ENCODE measurements at places on chromosomes 16 and 17. TPM values are rescaled to one million over a fixed set of nuclear protein-coding genes. Genes with fewer than 3 reads are reported as not detected.

- DNase-seq, result no peak
Measured at GRCh38 chr16:10943064-10943353, 741 bp upstream of the DEXI start.

- no peak for DNase-seq
Measured at GRCh38 chr16:473046-474043, 47.9 kb downstream of the RAB11FIP3 start.

Gene CHRNE
- total RNA-seq, result 0.52 TPM

GRCh38 chr17:43125967-43126910 lies 1.1 kb upstream of the BRCA1 start:
- no peak for DNase-seq

Gene TLCD2
- 4.3 TPM for total RNA-seq

Gene KRT27
- total RNA-seq, result not detected

DNA sequence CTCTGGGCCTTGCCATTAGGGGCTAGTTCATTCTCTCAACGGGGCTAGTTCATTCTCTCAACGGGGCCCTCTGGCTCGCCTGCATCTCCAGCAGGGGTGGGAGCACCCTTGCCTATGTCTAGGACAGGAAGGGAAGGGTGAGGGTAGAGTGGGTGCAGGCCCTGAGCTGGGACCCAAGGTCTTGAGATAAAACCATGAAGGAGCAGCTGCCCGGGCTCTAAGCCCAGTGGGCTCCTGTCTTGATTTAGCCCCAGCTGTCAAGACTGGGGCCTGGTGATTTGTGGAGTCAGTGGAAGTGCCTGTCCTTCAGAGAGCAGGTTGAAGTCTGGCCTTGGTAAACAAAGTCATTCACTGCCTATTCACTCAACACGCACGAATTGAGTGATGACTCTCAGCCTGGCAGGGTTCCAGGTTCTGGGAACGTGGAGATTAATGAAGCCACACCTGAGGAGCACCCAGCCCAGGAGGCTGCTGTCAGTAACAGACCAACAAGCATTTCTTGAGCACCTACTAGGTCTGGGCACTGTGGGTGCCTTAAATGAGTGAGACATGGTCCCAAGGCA lies 35.4 kb downstream of the WNT3 start:
- no peak for DNase-seq

GRCh38 chr17:49968405-49969133 lies 421 bp upstream of the DLX4 start:
- DNase-seq, result peak; percentile 82

DNA sequence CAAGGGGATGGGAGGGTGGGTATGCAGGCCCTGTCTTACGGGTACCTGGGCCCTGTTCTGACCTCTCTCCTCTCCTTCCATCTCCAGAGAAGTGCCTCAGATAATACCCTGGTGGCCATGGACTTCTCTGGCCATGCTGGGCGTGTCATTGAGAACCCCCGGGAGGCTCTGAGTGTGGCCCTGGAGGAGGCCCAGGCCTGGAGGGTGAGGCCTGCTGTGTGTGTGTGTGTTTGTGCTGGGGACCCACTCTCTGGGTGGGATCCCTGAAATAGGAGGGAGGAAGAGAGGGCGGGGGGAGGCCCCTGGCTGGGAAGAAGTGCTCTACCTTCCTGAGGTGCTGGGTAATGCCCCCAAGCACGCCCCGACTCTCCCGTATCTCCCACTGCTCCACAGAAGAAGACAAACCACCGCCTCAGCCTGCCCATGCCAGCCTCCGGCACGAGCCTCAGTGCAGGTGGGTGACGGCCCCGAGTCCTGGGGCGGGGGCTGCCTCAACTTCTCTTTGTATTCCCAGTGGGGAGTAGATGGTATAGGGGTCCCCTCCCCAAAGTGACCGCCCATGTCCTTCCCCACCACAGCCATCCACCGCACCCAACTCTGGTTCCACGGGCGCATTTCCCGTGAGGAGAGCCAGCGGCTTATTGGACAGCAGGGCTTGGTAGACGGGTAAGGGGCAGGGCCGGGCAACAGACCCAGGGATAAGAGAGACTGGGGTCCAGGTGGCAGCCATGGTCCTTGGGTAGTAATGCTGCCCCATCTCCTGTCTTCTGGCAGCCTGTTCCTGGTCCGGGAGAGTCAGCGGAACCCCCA lies 7.8 kb downstream of the GRB7 start:
- no peak for DNase-seq

- DNase-seq, result no peak
Measured at GRCh38 chr17:75783803-75784472, 668 bp upstream of the UNK start.

Gene GRIN2A
- 0.57 TPM for total RNA-seq

GRCh38 chr17:41474863-41475262 lies 6.1 kb downstream of the KRT35 start:
- no peak for DNase-seq

- no peak for DNase-seq
Measured at GRCh38 chr16:73418051-73418450, 370.1 kb upstream of the ZFHX3 start.

DNA sequence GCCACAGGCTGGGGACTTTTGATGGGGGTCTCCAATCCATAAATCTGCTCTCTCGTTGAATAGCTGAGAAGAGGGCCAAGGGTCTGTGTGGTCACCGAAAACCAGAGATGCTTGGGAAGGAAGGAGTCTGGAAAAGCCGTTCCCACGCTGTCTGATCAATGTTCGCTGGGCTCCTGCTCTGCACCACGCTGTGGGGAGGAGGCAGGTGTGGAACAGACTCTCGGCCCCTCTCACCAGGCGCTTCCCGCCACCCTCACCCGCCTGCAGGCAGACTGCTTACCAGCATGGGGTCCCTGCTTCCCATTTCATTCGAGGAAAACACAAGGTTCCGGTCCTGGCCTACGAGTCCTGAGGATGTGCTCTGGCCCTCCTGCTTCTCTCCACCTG lies 702 bp upstream of the ALDH3A1 start:
- DNase-seq, result no peak

DNA sequence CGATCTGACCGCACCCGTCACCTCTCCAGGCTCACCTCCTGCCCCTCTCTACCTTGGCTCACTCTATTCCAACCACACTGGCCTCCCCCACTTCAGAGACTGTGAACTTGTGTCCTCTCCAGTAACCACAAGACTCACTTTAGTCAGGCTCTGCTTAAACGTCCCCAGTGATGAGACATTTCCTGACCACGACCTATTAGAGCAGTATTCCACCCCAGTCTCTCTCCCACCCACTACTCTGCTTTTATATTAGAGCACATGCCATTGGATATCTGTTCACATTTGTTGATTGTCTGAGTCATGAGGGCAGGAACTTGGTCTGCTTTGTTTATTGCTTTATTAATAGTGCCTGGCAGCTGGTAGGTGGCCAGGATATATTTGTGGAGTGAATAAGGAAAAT lies 20.1 kb downstream of the COX11 start:
- no peak for DNase-seq

GRCh38 chr17:17325816-17326215 lies 22.6 kb downstream of the NT5M start:
- DNase-seq, result no peak

DNA sequence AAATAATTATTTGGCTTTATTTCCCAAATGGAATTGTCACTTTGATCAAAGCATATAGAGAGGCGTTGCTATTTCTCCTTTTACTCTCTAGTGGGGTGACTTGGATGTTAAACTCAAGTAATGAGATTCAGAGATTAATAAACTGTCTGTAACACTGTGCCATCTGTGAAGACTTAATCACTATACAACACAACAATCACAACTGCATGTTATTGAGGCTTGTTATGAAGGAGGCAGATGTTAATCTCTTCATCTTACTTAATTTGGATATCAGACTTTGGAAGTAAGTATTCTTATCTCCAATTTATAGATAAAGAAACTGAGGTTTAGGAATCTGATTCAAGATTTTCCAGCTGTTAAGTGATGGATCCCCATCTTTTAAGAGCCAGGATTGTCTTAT lies 132.5 kb downstream of the CNTNAP4 start:
- no peak for DNase-seq

DNA sequence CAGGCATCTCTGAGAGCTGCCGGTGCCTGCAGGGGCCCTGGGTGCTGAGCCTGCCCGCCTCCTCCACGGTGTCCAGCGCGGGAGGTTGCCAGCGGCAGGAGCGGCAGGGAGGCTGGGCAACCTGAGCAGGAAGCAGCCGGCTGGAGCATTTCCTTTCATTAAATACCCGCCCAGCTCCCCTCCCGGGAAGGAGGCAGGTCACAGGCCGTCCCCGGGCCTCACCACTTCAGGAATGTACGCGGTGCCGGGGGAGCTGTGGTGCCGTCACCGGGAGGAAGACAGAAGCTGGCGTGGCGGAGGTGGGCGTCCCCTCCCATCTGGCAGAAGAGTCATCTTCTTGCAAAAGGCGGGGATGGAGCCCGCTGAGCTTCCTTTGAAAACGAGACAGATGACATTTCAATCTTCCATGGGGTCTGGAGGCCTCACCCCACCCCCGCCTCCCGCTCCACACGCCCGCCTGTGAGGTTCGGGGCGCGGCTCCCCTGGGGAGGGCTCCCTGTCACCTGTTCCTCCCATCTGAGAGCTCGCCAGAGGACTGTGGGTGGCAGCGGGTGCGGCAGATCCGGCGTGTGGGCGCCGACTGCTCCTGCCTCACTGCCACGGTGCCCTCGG lies 16.0 kb downstream of the SOX8 start:
- DNase-seq, result no peak

- DNase-seq, result no peak
Measured at GRCh38 chr16:29779474-29779873, 1.4 kb downstream of the ZG16 start.

DNA sequence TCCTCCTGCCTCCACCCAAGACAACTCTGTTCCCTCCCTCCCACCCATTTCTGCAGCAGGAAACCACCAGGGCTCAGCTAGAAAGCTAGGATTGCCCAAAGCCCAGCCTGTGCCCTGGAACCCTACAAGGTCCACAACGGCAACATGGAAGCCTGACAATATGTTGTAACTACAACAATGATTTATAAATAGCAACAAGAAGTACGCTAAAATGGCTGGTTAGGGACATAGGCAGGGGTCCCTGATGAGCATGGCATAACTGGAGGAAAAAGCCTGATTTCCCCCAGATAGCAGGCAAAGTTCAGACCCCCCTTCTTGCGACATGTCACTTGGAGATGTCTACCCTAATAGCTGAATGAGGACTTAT lies 6.6 kb downstream of the ST3GAL2 start:
- no peak for DNase-seq

- no peak for DNase-seq
Measured at GRCh38 chr16:14325502-14326401, 254.6 kb downstream of the MRTFB start.

Gene SLC5A2
- not detected for total RNA-seq

GRCh38 chr17:49190932-49191331 lies 19.4 kb downstream of the GNGT2 start:
- no peak for DNase-seq

GRCh38 chr16:2838928-2839327 lies 8.8 kb downstream of the ZG16B start:
- DNase-seq, result no peak

Gene KCNH6
- total RNA-seq, result 9.0 TPM

GRCh38 chr17:41480136-41480535 lies 815 bp downstream of the KRT35 start:
- DNase-seq, result no peak

DNA sequence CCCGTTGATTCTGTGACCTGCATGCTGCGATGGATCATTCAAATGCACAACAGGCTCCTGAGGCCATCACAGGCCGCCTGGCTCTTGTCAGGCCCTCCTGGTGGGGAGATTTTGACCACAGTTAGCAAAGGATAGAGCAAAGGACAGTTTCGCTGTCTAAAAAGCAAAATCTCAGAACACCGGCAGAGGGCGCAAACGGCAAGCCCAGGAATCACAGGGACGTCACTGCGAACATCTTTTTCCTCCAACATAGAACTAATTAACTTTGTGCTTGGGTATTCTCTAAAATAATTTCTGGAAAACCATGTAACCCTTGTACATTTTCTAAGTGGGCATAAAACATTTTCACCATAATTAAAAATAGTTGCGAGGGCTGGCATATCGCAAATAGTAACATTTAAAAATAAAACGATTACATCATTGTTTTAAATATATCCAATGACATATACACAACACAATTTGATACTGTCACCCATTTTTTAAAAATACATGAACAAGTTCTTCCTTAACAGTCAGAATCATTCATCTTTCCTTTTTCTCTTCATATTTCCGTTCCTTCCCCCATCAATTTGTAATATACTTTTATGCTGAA lies 19.7 kb upstream of the SLC47A1 start:
- no peak for DNase-seq

DNA sequence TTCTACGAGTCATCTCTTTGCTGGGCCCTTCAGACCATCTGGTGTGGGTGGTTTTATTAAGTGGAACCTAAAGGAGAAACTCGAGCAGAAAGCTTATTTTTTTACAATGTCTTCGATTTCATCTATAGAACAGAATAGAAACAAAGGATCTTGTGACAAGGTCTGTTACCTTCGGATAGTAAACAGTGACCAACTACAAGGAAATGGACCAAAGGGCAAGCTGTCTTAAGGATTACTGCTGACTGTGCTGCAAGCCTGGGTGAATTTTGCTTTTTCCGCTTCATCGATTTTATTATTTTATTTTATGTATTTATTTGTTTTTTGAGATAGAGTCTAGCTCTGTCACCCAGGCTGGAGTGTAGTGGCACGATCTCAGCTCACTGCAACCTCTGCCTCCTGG lies 348.9 kb upstream of the ERCC4 start:
- DNase-seq, result no peak

DNA sequence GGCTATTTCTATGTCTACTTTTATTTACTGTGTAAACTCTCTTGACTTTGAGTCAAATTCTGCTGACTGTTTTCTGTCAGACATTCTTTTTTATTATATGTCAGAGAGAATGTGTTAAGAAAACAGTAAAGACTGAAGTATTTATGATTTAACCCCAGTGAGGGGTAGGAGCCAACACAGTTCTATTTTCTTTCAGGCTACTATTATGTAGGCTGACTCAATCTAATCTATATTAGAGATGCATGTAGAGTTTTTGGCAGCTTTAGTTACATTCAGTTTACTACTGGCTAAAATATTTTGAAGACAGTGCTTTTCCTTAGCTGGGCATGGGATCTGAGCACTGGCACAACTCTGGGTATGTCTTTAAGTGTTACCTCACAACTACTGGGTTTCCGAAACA lies 1108.0 kb downstream of the CDH11 start:
- no peak for DNase-seq

DNA sequence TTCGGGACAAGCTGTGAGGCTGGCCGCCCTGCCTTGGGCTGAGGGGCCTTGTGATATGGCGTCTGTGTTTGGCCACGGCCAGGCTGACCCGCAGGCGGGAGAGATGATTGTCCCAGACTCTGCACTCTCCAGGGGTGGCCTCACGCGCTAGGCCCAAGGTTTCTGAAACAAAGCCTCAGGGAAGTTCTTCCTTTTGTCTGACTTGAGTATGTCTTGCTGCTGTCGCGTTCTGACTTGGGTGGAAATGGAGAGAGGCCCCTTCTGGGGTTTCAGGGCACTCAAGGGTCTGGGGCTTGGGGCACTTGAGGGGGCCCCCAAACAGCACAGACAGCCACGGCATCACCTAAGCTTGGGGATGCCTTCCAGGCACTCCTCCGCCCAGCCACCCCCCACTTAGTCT lies 3.8 kb upstream of the METRN start:
- DNase-seq, result no peak

DNA sequence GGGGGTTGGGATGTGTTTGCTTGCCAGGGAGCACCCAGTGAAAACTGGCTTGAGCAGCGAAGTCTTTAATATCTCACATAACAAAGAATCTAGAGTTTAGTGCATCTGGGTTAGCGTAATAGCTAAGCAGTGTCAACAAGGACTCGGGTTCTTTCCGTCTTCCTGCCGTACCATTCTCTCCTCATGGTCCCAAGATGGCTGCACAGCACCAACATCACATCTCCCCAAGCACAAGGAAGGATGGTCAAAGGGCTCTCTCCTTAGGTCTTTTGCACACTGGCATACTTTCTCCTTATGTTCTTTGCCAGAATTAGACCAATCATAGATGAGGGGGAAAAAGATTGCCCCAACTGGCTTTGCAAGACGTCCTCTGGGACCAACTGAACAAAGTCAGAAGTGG lies 30.9 kb downstream of the CRISPLD2 start:
- no peak for DNase-seq
